AG20443 (cell line): ENCODE measurements at places on chromosomes 12 and 14.

DNA sequence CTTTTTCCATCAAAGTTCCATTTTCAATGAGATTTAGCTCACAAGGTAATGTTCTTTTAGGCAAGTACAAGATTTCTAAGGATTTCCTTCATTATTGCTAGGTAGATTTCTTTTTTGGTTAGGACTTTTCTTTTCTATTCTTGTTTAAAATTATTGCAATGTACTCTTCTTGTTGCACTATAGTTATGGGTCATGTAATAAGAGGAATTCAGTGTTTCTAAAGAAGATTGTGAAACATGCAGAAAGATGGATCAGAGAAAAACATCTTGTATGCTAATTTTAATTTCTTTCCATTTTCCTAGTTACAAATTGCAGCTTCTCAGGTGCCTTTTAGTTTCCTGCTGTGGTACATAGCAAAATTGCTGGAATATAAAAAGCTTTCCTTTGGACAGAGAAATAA, 56.1 kb downstream of the BTG1 start:
- DNase-seq = no peak

- DNase-seq = peak; percentile 22
These were observed 28.2 kb downstream of the CDK17 start for GRCh38 chr12:96371790-96372699.

DNA sequence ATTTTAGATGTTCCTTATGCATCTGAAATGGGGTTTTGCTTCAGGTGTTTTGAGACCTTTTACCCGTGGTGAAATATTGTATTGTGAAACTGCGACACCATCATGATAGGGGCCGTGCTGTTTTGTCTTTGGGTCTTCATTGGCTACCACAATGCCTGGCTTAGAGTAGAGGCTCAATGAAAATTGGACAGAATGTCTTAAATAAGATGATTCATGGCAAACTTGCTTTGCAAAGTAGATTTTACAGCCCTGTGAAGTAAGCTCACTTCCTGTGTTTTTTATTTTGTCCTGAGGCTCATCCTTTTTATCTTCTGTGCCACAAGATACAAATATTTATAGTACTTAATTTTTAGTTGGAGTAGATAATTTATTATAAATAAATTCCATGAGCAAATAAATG, 111.3 kb upstream of the FRMD6 start:
- no peak for DNase-seq

GRCh38 chr14:20798318-20798717, 4.3 kb downstream of the RNASE1 start:
- no peak for DNase-seq

DNA sequence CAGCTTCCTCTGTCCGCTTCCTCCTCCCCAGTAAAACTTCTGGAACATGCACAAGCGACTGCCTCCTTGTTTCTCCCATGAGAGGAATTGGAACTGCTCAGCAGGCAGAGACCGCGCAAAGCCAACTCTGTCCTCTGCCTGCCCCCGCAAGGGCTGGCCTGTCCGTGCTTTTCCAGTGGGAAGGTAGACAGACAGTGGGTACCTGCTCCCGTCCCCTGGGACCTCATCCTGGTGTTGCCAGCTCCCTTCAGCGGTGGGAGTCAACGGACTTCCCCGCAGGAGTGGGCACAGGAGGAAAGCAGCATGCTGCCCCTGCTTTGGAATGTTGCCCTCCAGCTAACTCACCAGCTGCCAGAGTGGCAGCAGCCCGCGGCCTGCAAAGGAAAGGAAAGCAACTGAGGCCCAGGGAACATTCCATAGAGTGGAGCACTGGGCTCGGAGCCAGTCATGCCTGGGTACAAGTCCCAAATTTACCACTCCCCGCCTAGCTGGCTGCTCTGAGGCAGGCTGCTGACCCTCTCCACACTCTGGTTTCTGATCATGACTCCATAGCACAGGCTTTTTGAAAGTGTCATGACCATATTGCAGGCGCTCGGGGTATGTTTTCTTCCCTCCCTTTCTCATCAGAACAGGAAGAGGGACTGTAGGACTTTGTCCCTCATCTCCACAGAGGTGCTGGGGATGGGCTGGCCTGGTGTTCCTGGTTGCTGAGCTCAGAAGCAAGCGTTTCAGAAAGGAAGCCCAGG, 89.2 kb upstream of the CLMN start:
- no peak for DNase-seq

GRCh38 chr14:38098074-38098836, 109.4 kb upstream of the SSTR1 start:
- DNase-seq = peak; percentile 63

GRCh38 chr14:62015243-62015642, 253.0 kb downstream of the SNAPC1 start:
- no peak for DNase-seq

GRCh38 chr12:52020539-52021336, 14.0 kb downstream of the TAMALIN start:
- DNase-seq = peak; percentile 70

GRCh38 chr12:104294927-104295668, 8.4 kb upstream of the EID3 start:
- no peak for DNase-seq

GRCh38 chr12:88237954-88238353, 95.8 kb downstream of the TMTC3 start:
- DNase-seq = no peak
